ENCODE measurements at places on chromosomes 5 and 9.
A peak's percentile ranks its signal among the peaks of the same experiment; 100 is the strongest.

DNA sequence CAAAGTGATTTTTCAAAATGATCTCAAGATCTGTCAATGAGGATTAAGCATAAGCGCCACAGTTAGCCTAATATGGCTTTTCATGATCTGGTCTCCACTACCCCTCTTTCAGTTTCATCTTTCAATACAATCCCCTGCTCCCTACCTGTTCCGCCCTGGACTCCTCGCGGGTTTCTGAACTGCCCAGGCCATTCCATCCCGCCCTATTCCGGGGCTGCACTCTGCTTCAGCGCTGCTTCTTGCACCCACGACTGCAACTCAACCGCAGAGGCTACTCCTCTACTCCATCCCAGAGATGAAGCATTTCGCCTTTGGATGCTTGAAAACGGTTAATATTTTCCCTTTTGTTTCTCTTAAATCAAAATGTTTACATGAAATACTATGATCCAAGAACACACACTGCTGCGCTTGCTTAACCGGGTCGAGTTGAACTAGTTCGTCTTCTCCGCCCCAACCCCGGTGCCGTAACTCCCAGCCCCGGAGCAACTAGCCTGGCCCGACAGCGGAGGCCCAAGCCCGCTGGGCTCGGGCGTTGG is 716 bp upstream of the OTULIN start:
- DNase-seq = no peak

GRCh38 chr5:142979636-142980035 is 209.5 kb downstream of the ARHGAP26 start:
- no peak for DNase-seq

GRCh38 chr9:129981180-129981907 is 61.6 kb downstream of the FNBP1 start:
- DNase-seq = no peak

- DNase-seq = no peak
These were observed 25.7 kb upstream of the UGCG start for GRCh38 chr9:111870774-111871498.

DNA sequence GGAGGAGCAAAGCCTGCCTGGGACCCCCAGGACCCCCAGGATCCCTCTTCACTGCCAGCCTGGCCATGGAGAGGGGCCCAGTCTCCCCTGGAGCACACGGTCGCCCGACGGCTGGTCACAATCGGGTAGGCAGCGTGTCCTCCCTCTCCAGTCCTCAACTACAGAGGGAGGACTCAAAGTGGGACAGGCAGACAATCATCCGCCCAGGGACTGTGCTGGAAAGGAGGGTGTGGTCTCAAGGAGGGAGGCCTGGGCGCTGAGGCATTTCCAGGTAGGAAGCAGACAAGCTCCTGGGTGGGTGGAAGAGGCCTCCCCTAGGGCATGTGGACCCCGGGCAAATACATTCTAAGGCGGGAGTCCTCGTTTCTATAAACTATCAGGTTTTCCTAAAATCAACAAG is 93.2 kb upstream of the ADAMTS2 start:
- DNase-seq = no peak

DNA sequence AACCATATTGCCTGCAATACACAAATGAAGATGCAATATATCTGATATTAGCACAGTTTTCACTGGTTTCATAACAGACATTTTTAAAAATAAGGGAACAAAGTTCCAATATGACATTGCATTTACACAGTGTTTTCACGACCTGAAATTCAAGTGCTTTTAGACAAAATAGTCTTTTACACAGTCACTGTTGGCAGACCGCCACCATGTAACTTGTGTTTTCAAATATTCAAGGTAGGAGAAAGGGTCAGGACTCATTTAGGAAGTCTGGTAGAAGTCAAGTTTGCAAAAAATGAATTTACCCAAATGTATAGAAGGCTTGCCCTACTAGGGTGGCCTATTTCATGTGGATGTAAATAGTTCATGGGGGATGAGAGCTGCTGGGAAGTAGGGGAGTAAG is 98.1 kb upstream of the TAS2R1 start:
- DNase-seq = no peak

DNA sequence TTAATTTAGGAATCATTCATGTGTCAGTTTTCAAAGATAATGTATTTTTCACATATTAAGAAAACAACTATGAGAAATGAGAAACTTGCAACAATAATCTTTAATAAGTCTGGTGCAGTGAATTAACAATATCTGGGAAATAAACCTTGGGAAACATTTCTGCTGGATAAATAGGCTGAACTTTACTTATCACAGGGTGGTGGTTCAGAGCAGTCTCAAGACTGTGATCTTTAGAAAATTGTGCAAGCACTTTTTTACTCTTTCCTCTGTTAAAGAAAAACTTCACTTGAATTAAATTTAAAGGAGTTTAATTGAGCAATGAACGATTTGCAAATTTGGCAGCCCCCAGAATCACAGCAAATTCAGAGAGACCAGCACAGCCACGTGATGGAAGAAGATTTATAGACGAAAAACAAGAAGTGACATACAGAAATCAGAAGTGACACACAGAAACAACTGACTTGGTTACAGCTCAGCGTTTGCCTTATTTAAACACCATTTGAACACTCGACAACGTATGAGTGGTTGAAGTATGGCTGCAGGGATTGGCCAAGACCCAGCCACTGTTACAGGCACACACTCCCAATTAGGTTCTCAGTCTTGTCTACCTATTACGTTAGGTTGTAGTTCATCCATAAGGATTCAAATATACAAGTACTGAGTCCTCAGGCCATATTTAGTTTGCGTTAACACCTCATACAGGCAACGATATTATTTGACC is 631.9 kb downstream of the SLCO4C1 start:
- DNase-seq = no peak

- DNase-seq = no peak
These were observed 6.2 kb downstream of the ARSI start for GRCh38 chr5:150296496-150296895.

GRCh38 chr5:139847790-139848507 is 52.3 kb downstream of the PSD2 start:
- DNase-seq = peak; percentile 93

DNA sequence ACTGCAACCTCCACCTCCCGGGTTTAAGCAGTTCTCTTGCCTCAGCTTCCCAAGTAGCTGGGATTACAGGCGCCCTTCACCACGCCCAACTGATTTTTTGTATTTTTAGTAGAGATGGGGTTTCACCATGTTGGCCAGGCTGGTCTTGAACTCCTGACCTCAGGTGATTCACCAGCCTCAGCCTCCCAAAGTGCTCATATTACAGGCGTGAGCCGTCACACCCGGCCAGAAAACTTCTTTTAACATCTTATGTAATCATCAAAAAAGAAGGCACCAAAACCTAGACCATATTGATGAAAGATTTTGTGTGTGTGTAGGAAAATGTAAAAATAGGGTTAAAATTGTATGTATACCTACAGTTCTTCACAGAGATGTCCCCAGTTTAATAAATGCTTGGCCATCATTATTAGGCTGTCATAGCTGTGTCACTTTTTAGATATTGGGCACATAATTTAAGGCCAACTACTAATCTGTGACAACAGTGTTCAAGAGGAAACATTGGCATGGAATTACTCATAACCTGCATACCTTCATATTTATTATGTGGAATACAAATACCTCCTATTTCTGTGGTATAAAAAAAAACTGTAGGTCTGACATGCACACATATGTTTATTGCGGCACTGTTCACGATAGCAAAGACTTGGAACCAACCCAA is 44.4 kb downstream of the RAD50 start:
- DNase-seq = no peak

GRCh38 chr5:113663879-113664541 is 150.5 kb downstream of the YTHDC2 start:
- DNase-seq = no peak

DNA sequence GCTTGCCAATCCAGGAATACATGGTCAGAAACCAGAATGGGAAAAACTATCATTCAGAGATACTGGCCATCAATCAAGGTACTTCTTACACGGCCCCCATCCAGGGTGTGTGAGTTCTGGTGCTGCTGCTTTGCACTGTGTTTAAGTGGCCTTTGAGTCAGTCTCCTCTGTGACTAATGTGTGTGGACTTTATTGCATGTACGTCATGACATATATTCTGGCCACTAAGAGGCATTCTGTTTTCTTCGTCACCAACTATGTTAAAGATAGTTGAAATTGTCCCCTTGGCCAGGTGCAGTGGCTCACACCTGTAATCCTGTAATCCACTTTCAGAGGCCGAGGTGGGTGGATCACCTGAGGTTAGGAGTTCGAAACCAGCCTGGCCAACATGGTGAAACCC is 8.5 kb downstream of the EXOSC3 start:
- DNase-seq = no peak

All from spinal cord (tissue), 10 donors.